ENCODE measurements at places on chromosomes 11 and 22.

GRCh38 chr11:8268530-8269400 is 5.1 kb upstream of the LMO1 start:
- DNase-seq = no peak

DNA sequence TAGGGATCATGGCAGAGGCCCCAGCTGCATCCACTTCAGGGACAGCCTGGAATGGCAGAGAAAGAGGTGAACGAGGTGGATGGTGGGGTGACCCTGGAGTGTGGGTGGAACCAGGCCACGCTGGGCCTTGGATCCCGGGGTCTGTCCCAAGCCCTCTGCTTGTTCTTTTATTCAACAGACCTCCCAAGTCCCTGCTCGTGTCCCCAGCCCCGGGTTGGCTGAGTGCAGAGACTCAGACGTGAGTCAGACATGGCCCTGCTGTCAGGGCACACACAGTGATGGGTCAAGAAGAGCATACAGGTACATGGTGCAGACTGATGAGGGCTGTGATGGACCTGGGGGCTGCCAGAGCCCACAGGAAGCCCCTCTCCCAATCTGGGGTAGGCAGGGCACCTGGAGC is 6.6 kb downstream of the ARHGAP8 start:
- no peak for DNase-seq

- no peak for DNase-seq
Observed at GRCh38 chr22:46857885-46858143, 95.4 kb downstream of the TBC1D22A start.

DNA sequence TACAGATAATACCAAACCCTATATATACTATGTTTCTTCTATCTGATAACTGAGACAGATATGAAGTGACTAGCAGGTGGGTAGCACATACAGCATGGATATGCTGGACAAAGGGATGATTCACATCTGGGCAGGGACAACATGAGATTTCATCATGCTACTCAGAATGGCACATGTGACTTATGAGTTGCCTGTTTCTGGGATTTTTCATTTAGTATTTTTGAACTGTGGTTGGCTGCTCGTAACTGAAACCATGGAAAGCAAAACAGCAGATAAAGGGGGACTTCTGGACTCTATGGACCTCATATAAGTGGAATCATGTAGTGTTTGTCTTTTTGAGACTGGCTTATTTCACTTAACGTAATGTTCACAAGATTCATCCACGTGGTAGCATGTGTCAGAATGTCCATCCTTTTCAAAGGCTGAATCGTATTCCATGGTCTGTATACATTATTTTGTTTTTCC is 883.0 kb downstream of the TBC1D22A start:
- DNase-seq = peak; percentile 1

GRCh38 chr11:122159861-122160260 is 43.8 kb upstream of the BLID start:
- DNase-seq = no peak

GRCh38 chr11:119680541-119681360 is 48.2 kb downstream of the NECTIN1 start:
- DNase-seq = peak; percentile 31

- DNase-seq = peak; percentile 27
Observed at GRCh38 chr11:67534070-67534679, 10.9 kb upstream of the CABP2 start.

DNA sequence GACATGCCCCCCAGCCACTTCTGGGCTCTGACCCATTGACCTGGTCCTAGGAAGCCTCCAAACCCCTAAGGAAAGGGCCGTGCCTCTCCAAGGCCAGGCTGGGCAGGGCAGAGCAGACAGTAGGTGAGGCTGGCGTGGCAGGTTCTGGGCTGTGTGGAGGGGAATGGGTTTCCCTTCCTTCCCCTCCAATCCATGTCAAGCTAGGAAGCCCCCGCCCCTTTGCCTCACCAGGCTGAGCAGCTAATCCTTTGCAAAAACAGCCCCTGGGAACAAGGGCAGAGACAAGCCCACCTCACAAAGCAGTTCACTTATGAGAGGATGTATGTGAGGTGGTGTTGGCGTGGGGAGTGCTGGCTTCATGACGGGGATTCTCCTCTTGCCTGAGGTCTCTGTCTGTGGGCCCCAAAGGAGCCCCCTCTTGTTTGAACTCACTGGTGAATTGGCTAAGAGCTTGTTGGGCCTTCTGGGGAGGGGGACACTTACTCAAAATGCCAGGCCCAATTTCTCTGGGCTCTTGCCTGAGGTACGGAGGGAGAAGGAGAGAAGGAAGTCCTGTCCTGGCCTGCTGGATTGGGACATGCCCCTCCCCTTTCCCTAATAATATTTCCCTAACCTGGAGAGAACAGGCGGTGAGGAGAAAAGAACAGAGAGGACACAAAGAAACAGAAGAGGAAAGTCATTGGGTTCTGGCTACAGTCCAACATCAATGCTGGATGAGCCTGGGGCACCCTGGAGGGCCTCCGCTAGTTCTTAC is 1.6 kb upstream of the TRIM29 start:
- no peak for DNase-seq

DNA sequence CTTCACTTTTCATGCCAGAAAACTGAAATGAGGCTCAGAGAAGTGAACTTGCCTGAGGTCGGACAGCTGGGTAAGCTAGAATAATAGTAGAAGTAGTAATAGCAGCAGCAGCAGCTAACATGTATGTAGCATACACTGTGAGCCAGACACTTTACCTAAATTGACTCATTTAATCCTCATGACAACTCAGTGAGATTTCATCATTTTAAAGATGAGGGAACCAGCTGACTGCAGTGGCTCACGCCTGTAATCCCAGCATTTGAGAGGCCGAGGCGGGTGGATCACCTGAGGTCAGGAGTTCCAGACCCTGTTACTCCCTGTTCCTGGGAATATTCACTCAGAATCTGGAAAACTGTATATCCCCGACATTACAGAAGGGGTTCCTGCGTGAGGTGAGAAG is 154.5 kb downstream of the DBX1 start:
- DNase-seq = no peak

DNA sequence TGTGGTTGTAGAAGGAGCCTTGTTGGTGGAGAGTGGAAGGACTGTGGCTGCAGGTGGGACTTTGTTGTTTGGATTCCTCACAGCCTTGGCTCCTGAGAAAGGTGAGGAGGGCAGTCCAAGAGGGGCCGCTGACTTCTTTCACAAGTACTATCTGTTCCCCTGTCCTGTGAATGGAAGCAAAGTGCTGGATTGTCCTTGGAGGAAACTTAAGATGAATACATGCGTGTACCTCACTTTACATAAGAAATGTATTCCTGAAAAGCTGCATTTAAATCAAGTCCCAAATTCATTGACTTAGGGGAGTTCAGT is 2.4 kb downstream of the FUT4 start:
- DNase-seq = no peak

- DNase-seq = peak; percentile 90
Observed at GRCh38 chr11:100890789-100891188, 203.7 kb downstream of the ARHGAP42 start.

DNA sequence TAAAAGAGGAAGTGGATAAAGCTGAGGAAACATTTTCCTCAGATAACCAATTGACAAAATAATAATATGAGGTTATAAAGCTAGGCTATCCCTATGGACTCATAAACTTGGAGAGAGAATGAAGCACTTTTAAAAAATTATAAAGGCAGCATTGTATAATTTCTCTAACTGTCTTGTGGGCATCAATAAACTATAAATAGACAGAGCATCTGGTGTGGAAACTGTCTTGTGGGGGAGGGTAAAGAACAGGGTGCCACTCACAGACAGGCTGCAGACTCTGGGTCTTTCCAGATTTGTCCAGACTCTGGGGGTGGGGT is 333.5 kb downstream of the BUD13 start:
- DNase-seq = no peak

GRCh38 chr11:704228-704674 is 1.8 kb upstream of the EPS8L2 start:
- no peak for DNase-seq

DNA sequence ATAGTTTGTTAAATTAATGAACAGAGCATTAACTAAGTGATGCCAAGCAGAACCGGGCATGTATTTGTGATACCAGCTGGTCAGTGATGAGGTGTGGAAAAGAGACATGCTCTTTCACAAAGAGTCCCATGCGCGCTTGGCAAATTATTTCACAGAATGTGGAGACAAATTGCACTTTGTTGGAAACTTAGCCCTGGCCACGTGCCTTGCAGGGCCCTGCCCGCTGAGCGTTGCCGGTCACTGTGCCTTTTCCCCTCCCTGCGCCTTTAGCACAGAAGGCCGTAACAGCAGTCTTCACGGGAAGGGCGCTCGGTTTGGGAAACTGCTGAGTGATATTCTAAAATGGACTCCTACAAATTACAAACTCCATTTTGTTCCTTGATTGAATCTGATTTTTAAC is 235.9 kb downstream of the TBC1D22A start:
- no peak for DNase-seq

GRCh38 chr11:104095791-104096190 is 59.4 kb downstream of the DDI1 start:
- DNase-seq = no peak

DNA sequence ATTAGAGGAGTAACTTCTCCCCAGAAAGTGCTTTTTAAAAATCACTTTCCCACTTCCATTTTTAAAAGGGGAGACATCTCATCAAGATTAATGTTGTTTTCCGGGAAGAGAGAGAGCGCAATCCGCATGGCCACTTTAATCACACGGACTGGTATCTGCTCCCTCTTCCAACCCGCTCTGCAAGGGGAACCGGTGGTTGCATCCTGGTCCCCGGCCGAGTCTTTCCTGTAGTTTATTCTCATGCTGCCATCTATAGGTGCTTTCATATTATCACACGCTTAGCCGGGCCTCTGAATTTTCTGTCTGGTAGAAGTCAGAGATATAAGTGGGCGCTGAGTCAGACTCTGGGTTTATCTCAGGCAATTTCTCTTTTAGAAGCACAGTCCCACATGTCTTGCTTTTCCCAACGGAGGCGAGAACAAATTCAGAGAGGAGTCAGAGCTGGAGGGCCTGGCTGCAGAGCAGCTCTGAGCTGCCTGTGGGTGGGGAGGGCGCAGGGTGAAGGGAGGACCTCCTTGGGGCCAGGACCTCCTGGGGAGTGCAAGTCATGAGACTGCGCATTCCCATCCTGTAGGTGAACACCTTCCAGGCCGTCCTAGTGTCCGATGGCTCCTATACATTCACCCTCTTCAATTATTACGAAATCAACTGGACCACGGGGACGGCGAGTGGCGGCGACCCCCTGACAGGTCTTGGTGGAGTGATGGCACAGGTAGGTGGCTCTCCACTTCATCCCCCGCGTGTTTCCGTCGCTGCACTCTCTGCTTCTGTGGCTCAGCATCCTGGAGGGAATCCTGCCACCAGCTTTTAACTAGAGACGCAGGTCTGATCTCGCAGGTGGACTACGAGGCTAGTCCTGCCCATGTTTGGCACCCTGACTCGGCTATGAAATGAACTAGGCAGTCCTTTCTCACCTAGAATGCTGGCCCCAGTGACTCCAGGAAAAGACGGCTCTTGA is 11.7 kb downstream of the TECTA start:
- DNase-seq = peak; percentile 80

- DNase-seq = no peak
Observed at GRCh38 chr11:101931692-101932091, 15.4 kb upstream of the ANGPTL5 start.

- no peak for DNase-seq
Observed at GRCh38 chr11:64156235-64157011, 9.5 kb downstream of the MACROD1 start.

GRCh38 chr11:116073854-116074837 is 569.9 kb upstream of the CADM1 start:
- DNase-seq = peak; percentile 9

Measured in LHCN-M2 (cell line).